ENCODE measurements at places on chromosomes 16 and 17. TPM values are rescaled to one million over a fixed set of nuclear protein-coding genes. Genes with fewer than 3 reads are reported as not detected.
A peak's percentile ranks its signal among the peaks of the same experiment; 100 is the strongest.

- DNase-seq: no peak
Observed at GRCh38 chr16:24820522-24820921, 25.2 kb upstream of the SLC5A11 start.

DNA sequence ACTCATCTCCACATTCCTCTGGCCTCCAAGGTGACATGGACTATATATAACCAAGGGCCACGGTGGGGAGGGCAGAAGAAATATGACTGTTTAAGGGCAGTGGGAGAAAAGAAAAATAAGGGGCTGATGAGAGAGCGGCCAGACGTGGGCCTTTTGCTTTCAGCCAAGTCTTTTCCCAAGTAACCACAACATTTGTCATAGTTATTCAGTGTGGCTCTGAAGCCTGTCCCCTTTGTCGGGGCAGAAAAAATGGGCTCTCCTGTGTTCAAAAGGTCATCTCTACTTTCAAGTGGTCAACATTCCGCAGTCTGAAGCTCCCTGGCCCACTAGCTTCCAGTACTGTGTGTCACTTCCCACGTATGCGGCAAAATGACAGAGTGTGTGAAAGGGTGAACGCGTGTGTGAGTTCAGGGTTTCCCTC, 245.4 kb downstream of the NTN1 start:
- DNase-seq: no peak

Gene DLX4
- total RNA-seq: not detected

GRCh38 chr17:70242781-70243437, 73.6 kb downstream of the KCNJ2 start:
- DNase-seq: no peak

GRCh38 chr16:58249388-58249779, 45.4 kb downstream of the PRSS54 start:
- no peak for DNase-seq

Gene LRRC46
- 1.1 TPM for total RNA-seq

Gene ACE
- total RNA-seq: 54.6 TPM

DNA sequence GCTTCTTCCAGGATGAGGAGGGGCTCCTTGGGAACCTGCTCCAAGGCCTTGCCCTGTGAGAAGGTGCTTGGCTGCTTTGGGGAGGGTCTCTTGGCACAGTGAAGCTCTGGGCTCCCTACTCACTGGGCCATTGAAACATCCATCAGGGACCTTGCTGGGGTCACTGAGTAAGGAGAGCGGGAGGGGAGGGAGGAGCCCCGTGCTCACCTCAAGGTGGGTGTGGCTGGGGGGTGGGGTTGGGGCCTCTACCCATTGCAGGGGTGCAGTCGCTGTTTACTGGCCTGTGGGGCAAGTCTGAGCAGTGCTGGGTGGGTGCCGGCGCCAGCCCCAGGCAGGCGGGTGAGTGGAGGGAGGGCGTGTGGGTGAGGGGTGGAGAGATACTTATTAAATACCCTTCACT, 9.9 kb downstream of the TNS4 start:
- peak; percentile 76 for DNase-seq

DNA sequence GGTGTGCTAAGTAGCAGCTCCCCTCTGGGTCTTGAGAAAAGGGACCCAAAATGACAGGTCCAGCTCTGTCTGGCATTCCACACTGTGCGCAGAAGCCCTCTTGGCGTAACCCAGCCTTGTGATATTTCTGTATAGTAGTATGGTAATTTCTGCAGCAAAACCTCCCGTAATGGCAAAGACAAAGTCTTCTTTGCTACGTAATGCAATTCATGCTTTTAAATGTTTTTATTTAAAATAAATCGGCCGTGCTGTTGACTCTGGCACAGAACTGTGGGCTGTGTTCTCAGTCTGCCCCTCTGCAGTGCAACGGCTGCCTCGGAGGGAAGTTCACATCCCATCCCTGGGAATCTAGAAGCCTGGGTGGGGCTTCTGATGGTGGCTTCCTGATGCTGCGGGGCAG, 75.2 kb downstream of the ASIC2 start:
- DNase-seq: no peak

DNA sequence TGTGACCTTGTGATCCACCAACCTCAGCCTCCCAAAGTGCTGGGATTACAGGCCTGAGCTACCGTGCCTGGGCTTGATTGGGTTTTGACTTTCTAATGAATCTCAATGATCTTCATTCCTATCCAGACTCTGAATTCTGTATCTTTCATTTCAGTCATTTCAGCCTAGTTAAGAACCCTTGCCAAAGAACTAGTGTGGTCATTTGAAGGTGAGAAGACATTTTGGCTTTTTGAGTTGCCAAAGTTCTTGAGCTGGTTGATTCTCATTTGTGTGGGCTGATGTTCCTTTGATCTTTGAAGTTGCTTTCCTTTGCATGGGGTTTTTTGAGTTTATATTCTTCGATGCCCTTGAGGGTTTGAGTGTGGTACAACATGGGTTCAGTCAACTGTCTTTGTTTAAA, 30.6 kb upstream of the TEKT1 start:
- DNase-seq: no peak

- no peak for DNase-seq
Observed at GRCh38 chr17:60602385-60602742, 2.4 kb downstream of the PPM1D start.

DNA sequence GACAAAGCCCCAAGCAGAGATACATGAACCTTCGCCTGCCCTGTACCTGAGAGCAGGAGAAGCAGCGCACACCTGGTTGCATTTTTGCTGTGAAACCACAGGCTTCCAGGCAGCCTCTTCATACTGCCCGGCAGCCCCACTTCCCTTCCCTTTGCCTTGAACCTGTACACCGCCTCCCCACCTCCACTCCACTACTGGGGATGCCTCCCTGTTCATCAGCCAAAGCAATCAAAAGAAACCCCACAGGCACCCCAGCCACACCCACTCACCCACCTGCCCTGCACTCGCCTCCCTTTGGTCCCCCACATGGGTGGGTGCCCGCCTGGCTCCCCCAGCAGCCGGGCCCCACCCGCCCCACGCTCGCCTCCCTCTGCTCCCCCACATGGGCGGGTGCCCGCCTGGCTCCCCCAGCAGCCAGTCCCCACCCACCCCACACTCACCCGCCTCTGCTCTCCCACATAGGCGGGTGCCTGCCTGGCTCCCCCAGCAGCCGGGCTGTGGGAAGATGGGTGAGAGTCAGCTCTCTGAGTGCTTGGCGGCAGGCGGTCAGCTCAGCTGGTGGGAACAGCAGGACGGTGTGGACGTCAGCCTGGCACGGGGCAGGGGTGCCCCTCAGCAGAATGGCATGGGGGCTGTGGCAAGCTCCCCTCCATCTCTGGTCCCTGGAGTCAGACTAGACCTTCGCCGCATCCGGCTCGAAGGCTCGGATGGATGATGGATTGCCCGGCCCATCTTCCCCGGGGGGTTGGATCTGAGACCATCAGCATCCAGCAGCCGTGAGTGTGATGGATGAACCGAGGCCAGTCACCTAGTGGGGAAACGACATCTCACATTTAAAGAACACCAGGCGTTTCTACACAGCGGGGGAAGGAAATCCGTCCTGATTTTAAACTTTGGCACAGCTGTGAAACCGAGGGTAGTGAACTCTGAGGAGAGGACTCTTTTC, 135.6 kb downstream of the BANP start:
- no peak for DNase-seq

Gene C16orf96
- total RNA-seq: 0.27 TPM

Gene AATK
- total RNA-seq: 6.6 TPM

DNA sequence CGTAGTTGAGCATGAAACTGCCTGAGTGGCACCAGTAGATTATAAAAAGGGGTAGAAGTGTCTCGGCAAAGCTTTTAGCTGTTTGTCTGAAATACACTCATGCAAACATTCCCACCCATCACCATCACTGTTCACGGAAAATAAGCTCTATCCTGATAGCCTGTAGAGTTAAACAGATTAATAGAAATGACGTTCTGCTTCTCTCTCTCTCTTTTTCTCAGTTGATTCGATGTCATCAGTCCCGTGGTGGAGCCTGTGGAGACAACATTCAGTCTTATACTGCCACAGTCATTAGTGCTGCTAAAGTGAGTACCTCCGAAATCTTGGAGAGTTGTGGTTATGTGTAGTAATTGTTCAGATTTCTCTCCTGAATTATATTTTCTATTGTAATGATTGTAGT, 224.7 kb downstream of the BCAS3 start:
- no peak for DNase-seq

GRCh38 chr17:80101946-80102663, 724 bp downstream of the GAA start:
- no peak for DNase-seq

DNA sequence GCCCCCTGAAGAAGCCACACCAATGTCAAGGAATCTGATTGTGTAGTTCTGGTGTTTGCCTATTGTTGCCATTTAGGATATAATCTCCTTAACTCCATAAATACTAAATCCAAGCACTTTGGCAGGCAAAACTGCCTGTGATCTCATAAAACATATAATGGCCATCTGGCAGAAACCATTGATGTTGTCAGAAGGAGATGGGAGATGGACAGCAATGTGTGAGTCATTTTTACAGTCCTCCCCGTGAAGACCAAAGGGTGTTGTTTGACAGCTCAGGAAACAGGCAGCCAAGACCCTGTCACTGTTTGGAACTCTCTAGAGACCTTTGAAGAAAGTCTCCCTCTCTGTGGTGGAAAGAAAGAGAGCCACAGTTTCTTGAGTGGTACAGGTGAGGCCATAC, 454.1 kb downstream of the HS3ST3B1 start:
- no peak for DNase-seq

DNA sequence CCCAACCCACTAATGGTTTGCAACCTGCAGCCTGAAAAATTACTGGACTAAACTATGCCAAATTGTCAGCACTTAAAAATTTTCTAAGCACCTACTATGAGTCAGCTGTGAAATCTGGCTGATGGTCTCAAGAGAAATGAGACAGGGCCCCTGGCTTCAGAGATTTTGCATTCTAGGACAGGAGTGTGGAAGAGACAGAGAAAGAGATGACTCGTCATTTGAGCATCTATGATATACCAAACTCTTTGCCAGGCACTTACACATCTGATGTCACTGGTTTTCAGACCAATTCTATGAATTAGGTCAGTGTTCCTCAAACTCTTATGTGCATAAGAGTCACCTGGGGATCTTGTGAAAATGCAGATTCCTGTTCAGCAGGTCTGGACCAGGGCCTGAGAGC, 44.4 kb downstream of the CLEC19A start:
- DNase-seq: no peak

Gene KRTAP4-3
- total RNA-seq: not detected

Gene KRTAP4-5
- not detected for total RNA-seq

Gene ZSWIM7
- 16.5 TPM for total RNA-seq

DNA sequence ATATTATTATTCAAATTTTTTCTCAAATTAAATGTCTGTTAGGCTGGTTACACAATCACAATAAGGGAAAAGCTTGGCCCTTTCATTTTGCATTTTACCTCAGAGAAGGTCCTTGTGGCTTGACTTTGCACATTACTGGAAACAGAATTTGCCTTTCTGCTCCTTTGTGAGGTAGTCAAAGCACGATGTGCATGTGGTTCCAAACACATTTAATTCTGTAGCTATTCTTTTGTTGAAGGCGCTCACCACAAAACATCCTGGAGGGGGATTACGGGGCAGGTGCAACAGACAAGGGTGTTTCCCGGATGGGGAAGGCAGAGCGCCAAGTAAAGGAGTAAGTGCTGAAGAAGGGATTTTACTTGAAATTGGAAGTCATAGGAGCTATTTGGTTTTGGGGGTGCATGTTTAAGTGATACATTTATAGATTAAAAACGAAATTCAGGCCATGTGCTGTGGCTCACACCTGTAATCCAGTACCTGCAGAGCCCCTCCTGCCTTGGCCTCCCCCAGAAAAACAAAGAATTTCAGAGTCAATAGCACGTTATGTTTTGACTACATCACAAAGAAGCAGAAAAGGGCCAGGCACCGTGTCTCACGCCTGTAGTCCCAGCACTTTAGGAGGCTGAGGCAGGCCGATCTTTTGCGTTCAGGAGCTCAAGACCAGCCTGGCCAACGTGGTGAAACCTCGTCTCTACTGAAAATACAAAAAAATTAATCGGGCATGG, 31.2 kb upstream of the TENT4B start:
- DNase-seq: no peak

DNA sequence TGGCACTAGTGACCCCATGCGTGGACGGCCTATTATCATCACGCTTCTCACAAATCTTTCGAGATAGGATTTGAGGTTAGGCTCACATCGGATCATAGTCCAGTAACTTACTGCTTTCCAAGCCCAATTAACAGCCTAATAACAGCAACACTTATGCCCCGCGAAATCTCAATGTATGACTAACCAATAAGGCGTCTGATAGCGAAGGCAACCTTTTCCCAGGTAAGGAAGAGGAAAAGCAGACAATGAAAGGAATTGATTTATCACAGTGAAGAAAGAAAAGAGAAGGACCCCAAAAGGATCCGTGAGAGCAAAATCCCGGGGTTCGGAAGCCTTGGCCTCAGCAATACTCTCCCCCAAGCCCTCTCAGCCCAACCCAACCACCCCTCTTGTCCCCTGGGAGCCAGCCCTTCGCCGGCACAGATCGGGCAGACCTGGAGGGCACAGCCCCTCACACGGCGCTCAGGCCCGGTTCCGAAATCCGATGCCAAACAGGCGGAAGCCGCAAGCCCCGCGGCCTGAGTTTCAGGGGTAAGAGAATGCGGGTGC, 534 bp downstream of the GPATCH8 start:
- DNase-seq: no peak

Gene MC1R
- 5.6 TPM for total RNA-seq

Gene DHRS7C
- not detected for total RNA-seq

Gene KRT27
- total RNA-seq: not detected

Gene PDIA2
- total RNA-seq: not detected

DNA sequence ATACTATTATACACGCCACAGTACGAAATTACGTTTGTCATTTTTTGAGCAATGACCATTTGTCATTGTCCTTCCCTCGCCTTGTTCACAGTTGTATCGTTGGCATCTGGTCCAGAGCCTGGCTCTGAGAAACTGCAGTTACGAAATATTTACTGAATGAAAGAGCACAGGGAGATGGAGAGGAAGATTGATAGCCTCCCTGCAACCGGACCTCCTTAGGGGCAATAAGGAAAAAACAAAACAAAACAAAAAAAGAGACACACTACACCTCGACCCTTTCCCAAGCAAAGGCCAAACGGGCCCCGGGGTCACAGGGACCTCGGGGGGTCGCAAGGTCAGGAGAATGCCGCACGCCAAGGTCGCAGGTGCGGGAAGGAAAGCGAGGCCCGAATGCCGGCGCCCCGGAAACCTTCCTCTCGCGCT, 857 bp downstream of the GOT2 start:
- peak; percentile 37 for DNase-seq

Gene TIMM22
- 15.1 TPM for total RNA-seq

Data from prostate gland (tissue), 2 donors.